ENCODE measurements at places on chromosomes 11 and 22. TPM values are rescaled to one million over a fixed set of nuclear protein-coding genes. Genes with fewer than 3 reads are reported as not detected.

PRR5L gene
- 11.1 TPM for total RNA-seq

ASCC2 gene
- 29.3 TPM for total RNA-seq

MAJIN gene
- not detected for total RNA-seq

FOLR2 gene
- not detected for total RNA-seq

POU2AF3 gene
- total RNA-seq: not detected

MYRF gene
- total RNA-seq: 2.0 TPM

SPON1 gene
- total RNA-seq: 0.85 TPM

OR5B21 gene
- not detected for total RNA-seq

DHCR7 gene
- total RNA-seq: 28.4 TPM

CCDC116 gene
- 0.19 TPM for total RNA-seq

DGAT2 gene
- 1.7 TPM for total RNA-seq

MIAT gene
- total RNA-seq: 1.1 TPM

SUSD2 gene
- 20.9 TPM for total RNA-seq

NCF4 gene
- under 0.01 TPM for total RNA-seq

OR51B4 gene
- not detected for total RNA-seq

TCIRG1 gene
- total RNA-seq: 83.4 TPM

CCND1 gene
- 1,108 TPM for total RNA-seq

H19 gene
- 9.2 TPM for total RNA-seq

TMEM191C gene
- 1.1 TPM for total RNA-seq

C11orf71 gene
- 3.8 TPM for total RNA-seq

SCT gene
- total RNA-seq: not detected

Measured in regular cardiac myocyte (primary cell).